ENCODE measurements at places on chromosomes 11 and 22.

- DNase-seq, result no peak
Observed at GRCh38 chr22:36384766-36385481, 2.8 kb downstream of the MYH9 start.

GRCh38 chr11:125083312-125084056 is 20.4 kb downstream of the SLC37A2 start:
- no peak for DNase-seq

GRCh38 chr11:66933531-66933930 is 24.7 kb downstream of the PC start:
- no peak for DNase-seq

GRCh38 chr11:16380941-16381568 is 24.7 kb upstream of the SOX6 start:
- DNase-seq, result no peak

- DNase-seq, result no peak
Observed at GRCh38 chr11:101128571-101129202, 926 bp downstream of the PGR start.

DNA sequence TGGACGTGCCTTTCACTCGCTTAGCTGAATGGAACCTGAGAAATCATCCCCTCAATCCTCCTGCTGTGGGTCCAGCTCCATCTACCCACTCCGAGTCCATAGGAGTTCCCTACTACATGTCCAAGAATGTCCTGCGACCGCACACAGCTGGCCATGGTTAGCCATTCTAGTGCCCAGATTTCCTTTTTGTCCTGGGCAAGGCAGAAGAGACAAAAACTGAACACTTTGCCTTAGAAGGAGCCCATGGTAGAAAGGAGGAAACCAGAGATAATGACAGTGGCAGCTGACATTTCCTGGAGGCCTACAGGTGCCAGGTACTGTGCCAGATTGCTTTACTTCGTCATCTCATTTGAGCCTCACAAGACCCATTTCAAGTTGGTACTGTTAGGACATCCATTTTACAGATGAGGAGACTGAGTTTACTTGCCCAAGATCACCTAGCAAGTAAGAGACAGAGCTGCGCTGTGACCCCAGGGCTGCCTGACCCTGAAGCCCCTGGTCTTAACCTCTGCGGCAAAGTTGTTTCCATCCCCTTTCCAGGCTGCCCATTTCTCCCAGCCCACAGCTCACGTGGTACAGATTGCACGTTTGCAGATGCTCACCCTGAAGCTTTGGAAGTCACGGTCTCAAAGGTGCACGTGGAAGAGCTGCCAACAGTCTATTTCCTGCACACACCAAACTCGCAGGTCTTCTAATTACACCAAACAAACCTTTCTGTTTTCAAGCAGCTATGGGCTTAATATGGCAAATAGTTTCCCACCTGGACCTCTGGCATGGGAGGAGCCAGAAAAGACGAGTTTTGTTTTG is 112.7 kb downstream of the ZBTB16 start:
- no peak for DNase-seq

DNA sequence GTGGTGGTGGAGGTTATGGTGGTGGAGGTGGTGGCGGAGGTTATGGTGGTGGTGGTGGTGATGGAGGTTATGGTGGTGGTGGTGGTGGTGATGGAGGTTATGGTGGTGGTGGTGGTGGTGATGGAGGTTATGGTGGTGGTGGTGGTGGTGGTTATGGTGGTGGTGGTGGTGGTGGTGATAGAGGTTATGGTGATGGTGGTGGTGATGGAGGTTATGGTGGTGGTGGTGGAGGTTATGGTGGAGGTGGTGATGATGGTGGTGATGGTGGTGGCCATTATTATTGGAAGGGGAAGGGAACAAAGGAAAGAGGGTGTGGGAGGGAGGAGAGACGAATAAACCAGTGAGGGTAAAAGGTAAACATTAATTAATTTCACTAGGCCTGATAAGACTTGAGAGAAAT is 53.5 kb upstream of the TCF20 start:
- DNase-seq, result no peak

DNA sequence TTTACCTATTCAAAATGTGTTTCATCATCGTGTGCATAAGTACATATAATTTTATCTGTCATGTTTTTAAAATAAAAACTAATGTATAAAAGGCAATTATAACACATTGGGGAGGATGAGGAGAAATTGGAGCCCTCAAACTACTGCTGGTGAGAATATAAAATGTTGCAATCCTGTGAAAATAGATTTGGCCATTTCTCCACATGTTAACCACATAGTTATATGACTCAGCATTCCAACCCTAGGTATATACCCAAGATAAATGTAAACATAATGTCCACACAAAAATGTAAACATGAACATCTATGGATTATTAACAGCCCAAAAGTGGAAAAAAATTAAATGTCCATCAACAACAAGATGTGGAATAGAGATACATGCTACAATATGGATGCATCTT is 928.0 kb upstream of the FAT3 start:
- no peak for DNase-seq

- no peak for DNase-seq
Observed at GRCh38 chr11:16099343-16099900, 256.9 kb downstream of the SOX6 start.

DNA sequence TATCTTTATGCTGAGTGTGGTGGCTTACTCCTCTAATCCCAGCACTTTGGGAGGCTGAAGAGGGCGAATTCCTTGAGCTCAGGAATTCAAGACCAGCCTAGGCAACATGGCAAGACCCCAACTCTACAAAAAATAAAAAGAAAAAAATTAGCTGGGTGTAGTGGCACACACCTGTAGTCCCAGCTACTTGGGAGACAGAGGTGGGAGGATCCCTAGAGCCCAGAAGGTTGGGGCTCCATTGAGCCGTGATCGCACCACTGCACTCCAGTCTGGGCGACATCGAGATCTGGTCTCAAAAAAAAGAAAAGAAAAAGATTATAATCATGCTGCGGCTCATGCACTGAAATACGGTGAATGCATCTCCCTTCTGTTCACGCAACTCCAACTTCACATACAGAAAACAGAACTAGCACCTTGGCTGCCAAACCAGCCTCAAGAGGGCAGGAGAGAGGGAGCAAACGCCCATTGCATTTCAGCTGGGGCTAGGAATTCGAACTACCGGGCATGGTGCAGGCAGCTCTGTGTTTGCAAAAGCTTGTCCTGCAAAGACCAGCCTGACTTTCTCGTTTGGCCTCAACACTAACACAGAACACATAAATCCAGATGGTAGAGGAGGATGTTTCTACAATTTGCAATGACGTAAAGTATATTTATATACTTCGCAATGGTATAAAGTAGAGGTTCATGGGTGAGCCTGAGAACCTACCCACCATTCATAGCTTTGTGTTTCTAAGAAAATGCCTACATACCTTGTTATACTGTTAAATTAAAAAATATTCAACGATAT is 6.3 kb upstream of the SYNGR1 start:
- DNase-seq, result no peak

DNA sequence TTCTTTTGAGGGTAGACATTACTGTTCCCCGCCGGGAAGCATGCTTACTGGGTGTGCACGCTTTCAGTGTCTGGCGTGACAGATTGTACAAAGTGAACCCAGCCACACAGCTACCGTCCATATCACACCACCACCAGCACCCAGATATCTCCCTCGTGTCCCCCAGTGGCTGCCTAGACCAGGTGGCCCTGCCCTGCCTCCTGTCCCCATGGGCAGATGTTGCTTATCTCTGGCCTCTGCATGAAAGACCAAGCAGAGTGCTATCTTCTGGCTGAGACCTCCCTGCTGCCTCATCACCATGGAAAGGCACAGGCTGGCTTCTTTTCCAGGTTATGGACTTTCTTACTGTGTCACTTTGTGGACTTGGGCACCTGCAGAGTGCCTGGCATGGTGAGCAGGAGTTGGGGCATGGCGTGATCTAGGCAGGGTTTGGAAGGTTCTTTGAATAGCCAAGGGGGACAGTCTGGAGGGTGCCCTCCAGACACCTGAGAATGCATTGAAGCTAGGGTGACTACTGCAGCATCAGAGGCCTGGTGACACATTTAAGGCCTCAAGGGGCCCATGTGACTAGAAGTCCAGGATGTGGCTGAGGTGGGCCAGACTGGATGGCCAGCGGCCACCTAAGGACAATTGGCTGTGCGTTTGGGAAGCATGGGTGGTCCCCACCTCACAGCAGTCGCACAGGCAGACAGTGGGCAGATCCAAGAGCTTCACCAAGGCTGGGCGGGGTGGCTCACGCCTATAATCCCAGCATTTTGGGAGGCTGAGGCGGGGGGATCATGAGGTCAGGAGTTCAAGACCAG is 4.7 kb downstream of the TANGO2 start:
- no peak for DNase-seq

- no peak for DNase-seq
Observed at GRCh38 chr11:120073196-120073595, 64.7 kb downstream of the TRIM29 start.

DNA sequence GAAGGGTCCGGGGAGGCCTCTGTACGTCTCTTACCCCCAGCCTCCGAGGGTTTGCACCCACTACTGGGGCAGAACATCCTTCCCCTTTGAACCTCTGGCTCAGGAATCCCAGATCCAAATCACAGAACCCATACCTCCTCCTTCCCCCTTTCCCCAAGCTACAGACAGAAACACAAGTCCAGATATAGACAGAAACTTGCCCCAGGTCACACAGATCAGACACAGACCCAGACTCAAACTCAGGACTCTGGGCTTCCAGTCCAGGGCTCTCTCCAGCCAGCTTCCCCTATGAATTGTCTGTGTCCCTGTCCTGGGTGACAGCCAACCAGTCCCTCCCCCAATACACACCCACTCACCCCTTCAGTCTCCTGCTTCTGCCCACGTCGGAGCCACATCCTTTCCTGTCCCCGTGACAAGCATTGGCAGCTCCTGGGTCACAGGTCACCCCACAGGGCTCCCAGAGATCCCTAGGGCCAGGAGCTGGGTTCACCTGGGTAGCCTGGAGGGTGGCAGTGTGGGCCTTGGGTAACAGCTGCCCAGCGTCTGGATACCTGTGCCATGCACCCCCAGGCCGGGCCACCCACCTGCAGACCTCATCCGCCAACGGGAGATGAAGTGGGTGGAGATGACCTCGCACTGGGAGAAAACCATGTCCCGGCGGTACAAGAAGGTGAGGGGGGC is 772 bp downstream of the TBC1D10C start:
- DNase-seq, result no peak

DNA sequence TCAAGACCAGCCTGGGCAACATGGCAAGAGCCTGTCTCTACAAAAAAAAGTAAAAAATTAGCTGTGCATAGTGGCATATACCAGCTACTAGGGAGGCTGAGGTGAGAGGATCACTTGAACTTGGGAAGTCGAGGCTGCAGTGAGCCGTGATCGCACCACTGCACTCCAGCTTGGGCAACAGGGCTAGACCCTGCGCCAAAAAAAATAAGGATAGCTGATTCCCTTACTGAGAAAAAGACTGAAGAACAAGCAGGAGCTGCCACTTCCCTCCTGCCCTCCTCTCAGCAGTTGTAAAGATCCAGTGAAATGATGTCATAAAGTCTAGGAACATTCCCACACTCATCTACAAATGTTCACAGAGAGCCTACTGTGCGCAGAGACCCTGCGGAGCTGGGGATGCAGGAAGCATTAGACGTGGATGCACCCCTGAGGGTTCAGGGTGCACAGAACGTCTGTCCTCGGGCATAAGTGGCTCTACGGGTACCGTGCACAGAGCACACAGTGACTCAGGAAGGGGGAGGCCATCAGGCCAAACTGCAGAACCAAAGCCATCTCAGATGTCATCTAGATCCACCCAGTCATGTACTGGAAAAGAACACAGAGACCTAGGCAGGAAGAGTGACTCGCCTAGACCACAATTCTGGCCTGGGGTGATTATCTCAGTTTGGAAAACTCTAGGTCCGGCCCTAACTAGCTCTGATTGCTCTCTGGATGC is 11.7 kb downstream of the SEC14L2 start:
- DNase-seq, result no peak

GRCh38 chr22:33302049-33302545 is 243.9 kb upstream of the SYN3 start:
- DNase-seq, result no peak

DNA sequence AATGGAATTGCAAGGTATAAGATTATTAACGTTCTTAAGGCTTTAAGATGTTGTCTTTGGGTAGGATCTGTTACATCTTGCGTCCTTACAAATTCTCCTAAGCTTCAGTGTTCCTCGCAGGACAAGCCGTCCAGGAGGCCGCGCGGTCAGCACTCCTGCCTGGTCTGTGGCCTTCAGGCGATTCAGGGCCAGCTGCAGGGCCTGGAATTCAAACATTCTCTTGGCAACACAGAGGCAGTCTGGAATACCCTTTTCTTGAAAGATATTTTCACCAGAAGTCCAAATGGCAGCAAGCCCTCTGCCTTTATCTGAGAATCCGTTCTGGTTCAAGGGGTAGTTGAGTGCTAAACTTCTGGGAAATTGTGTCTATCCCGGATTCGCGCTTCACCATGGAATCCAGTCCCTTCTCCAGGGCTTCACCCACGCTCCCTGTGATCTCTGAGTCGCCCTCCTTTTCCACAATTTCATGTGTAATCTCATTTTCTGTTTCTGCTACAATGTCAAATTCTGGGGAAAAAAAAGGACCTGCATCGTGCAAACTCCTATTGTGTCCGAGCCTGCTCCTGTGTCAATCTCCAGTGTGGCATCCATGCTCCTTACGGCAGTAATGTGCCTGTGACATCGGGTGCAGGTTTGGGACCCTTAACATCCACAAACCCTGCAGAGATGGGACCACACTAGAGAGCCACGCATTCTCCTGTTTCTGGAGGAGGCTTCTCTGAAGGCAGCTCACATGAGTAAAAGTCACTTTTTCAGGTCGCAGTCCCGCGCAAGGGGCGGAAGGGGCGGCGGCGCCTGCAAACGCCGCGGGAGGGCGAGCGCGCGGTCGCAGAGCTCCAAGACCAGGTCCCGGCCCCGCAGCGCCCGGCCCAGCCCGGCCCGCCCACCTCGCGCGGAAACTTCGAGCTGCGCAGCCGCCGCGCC is 25.4 kb upstream of the SORL1 start:
- DNase-seq, result no peak

- no peak for DNase-seq
Observed at GRCh38 chr22:19175026-19175601, 3.4 kb downstream of the SLC25A1 start.

DNA sequence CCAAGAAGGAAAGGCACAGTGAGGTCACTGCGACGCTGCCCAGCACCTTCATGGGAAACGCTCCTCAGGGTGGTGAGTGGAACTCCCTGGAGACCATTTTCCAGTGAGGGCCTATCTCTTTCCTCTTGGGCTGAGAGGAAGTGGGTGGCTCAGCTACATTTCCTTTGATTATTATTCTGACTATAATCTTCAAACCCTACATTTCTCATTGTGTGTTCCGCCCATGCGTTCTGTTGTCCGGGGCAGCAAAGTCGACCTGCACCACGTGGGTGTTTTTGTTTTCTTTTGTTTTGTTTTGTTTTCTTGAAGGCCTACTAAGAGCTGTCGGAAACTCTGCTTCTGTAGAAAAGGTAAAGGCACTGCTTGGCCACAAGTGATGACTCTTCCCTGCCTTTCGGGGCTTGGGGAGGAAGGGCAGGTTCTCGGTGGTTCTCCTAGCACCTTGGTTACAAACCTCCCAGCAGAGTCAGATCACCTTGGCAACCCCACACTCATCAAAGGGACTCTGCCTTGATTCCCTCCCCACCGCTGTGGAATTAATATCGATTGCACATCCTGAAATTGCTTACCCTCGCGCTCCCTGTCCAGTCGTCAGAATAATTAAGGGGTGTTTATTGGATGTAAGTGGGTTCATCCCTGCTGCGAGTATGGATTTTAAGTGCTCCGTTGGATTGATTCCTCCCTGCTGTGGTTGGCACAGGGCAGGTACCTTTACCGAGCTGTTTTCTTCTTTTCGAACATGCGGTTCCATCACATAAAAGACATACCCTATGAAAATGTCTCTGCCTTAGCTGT is 7.3 kb downstream of the PARVB start:
- DNase-seq, result no peak

GRCh38 chr11:66172146-66172545 is 96.3 kb upstream of the RAB1B start:
- DNase-seq, result no peak
